ENCODE measurements at places on chromosomes 4 and X.

DNA sequence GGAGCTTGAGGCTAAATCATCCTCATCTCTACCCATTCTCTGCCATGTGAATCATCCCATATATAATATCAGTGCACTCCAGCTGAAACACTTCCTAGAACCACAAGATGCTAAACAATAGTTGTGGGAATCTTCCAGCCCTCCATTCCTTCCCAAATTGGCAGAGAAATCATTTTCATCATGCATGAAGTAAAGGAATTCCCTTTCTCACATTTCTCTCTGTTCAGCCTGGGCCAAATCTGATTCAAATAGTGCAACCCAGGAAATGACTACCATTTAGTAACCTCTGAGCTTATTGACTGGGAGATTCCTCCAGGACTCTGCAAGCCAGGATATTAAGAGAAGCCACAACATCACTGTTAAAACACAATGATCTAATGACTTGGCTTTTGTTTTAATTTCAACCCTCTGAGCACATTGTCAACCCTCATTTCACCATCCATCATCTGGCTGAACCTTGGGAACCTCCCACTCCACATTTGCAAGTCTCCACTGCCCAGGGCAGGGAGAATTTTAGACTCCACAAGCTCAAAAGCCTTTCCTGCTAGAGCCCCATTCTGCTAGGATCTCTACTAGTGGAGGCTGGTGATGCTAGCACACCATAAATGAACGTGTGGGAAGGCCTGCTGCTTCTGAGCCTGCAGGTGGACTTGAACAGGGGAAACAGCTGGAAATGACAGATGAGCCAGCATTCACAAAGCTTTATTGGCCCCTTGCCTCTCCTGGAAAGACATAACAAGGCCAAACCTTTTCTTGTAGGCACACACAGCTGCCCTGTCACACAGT is 133.9 kb downstream of the TET2 start:
- peak; percentile 70 for DNase-seq

- peak; percentile 11 for DNase-seq
Observed at GRCh38 chr4:7811536-7812191, 128.0 kb downstream of the AFAP1 start.

DNA sequence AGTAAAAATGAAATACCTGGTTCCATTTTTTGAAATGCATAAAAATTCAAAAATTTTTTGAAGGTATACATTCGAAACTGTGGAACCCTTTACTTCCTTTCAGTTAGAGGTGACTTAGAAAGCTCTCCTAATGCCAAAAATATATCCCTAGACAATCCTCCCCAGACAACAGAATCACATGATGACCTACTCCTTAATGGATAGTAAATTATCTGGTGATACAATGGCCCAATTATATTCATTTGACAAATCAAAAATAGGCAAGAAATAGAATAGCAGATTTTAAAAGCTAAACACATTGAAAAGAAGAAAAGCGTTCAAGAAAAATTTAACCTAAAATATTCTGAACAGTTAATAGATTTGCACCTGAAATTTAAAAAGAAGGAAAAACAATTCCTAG is 3.5 kb upstream of the UGT2A2 start:
- no peak for DNase-seq

DNA sequence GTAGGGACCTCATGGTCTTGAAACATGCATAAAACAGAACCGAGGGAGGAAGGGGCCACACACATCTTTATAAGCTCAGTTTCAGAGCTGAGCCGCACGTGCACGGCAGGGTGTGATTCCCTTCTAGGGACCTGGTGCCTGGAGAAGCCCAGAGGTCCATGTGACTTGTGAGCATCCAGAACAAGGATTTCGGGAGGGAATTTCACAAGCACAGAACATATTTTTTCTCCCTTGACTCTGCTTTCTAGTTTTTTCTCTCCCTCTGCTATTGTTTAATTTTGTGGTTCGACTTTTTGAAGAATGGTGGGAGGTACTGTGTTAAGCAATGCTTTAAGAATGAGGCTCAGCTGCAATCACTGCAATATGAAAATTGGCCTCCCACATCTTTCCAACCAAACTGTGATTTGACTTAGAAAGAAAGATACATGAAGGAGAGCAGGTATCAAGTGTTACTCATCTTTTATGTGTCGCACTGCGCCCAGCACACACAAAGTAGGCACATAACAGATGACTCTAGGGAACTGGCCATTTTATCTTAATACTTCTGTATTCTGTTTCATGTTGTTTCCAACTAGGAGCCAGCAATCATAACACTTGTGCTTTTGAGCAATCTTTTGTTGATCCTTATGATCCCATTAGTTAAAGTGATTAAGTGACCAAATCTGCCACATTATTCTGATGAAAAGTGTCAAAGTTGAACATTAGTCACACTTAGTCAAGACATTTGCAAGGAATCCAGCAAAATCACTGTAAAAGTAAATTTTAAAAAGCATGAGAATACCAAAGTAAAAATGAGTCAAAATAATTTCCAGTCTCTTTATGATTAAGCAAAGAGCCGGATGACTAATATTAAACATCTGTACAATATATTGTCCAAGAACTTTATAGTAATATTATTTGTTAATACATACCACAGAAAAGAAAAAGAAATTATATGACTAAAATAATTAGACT is 86.4 kb downstream of the SHISA3 start:
- no peak for DNase-seq

DNA sequence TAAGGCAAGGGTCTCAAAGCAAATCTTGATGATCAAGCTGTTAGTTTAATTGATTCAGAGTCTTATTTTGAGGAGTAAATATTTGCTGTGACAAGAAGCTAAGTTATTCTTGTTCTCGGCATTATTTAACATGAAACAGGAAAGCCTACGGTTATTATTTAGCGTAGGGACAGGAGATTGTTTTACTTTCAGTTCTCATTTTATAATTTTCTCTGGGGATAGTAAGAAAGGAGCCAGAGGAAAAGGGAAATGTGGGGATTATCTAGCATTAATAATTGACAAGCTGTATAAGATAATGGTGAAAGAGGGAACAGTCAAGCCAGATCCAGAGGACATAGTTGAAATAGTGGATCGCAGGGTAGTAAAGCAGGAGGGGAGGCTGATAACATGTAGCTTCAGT is 39.7 kb upstream of the PARM1 start:
- DNase-seq = no peak

GRCh38 chr4:88452912-88453311 is 4.0 kb upstream of the HERC5 start:
- no peak for DNase-seq

DNA sequence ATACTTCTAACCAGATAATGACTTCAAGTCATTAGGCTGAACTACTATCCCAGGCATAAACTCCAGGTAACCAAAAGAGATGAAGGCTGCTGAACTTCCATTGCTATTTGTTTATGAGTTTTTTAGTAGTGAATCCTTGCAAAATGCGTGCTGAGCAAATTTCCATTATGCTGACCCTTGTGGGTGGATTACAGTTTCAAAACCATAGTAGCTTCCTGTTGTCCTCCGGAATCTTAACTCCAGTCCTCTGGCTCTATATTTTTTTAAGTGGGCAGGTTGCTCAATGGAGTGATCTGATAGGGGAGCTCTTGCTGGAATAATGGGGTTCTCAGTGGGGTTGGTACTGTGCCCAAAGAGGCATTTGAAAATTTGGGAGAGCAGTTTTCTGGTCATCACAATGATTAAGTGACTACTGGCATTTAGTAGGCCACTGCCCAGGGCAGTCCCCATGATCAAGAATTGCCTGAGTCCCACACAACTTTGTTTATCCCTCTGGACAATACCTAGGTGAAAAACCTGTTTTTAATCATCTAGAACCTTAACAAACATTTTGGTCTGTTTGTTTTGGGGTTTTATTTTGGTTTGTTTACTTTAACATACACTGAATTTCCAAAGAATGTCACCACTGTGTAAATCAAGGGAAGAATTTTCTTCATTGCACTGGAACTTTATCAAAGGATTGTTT is 302.3 kb upstream of the GATB start:
- no peak for DNase-seq

GRCh38 chrX:20066968-20067708 is 49.6 kb downstream of the MAP7D2 start:
- peak; percentile 52 for DNase-seq

- DNase-seq = no peak
Observed at GRCh38 chrX:10047133-10047532, 80.0 kb downstream of the CLDN34 start.

DNA sequence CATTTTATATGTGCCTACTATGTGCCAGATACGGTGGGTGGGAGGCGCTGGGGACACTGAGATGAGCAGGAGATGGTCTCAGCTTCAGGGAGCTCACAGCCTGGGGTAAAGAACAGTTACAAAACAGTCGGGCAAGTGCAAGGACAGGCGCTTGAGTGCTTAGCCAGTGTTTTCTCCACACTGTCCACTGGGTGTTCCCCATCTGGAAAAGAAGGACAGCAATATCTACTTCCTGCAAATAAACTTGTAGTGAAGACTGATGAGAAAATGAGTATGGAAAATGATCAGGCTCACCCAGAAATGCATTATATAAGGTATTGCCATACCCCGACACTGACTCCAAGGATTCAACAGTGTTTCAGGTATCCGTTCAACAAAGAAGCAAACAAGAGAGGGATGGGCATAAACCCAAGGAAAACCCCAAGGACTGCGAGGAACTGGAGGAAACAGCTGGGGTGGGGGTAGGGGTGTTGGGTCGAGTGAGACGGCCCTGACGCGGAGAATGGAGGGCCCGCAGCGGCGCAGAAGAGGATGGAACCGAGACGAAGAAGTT is 835 bp downstream of the TMEM185A start:
- DNase-seq = peak; percentile 18

DNA sequence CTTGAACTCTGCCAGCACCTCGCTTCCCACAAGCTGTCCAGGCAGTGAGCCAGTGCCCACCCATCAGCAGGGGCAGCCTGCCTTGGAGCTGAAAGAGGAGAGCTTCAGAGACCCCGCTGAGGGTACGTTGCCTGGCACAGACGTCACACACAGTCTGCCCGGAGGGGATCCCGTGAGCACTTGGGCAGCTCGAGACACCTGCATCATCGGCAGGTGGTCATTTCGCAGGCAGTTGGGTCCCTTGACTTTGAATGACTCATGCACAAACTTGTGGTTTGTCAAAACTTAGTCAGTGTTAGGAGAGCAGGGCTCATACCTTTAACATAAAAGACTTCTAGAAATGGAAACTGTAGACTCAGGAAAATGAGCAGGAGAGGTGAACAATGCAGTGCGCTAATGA is 9.9 kb downstream of the TACC3 start:
- peak; percentile 75 for DNase-seq

DNA sequence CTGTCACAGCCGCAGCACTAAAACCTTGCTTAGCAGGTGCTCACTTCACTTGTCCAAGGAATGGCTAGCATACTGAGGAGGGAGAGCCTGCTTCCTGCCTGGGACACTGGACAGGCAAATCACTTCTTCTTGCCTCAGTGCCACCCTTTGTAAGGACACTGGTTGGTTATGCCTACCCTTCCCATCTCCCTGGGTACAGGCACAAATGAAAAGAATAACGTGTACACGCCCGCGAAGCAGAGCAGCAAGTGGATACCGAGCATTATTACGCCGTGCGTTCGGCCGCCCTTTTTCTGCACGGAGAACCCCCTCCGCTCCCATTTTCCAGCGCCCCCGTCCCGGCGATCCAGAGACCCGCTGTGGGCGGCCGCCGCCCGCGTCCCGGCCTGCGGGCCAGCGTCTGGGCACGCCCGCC is 338 bp upstream of the KLHL2 start:
- DNase-seq = peak; percentile 53

GRCh38 chr4:21742326-21742725 is 206.2 kb downstream of the KCNIP4 start:
- DNase-seq = no peak

- DNase-seq = peak; percentile 60
Observed at GRCh38 chr4:71456841-71457240, 118.0 kb downstream of the SLC4A4 start.

GRCh38 chr4:149768477-149768876 is 47.2 kb downstream of the IQCM start:
- DNase-seq = no peak

Measured in mammary epithelial cell (primary cell).